Activated T-helper 1 cell treated with anti-CD3 and anti-CD28 coated beads, Interleukin-2, amount 50 U/mL, for 16 hours (primary cell): ENCODE measurements at places on chromosomes 1 and 21.

DNA sequence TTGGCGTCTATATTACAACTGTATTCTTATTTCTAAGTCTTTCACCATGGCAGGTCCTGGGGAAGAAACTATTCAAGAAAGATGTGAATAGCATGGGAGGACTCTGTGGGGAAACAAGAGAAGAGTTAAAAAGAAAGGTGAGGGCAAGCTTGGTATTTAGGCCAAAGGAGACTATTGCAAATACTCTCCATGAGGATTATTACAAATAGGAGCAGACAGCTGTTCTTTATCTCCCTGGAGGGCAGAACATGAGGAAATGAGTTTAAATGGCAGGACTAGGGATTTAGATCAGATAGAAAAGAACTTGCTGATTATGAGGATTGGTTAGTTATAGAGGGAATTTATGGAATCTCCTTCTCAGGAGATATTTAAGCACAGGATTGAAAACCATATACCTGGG is 186.8 kb downstream of the CDC7 start:
- no peak for DNase-seq

DNA sequence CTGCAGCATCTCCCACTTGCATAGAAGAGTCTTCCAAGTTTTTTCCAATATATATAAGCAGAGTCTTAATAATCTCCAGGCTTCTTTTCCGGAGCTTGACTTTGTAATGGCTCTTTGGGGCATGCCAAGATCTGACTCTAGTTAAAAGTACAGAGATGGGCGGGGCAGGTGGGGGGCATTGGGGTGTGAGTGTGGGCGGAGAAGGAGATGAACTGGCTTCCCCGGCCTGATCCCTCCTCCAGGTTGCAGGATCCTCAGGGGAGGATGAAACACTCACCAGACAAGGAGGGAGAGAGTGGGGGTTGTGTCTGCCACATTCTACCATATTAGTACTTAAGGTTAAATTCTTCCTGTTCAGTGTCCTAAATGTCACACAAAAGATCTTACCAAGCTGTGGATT is 23.0 kb downstream of the S100A10 start:
- DNase-seq: no peak

DNA sequence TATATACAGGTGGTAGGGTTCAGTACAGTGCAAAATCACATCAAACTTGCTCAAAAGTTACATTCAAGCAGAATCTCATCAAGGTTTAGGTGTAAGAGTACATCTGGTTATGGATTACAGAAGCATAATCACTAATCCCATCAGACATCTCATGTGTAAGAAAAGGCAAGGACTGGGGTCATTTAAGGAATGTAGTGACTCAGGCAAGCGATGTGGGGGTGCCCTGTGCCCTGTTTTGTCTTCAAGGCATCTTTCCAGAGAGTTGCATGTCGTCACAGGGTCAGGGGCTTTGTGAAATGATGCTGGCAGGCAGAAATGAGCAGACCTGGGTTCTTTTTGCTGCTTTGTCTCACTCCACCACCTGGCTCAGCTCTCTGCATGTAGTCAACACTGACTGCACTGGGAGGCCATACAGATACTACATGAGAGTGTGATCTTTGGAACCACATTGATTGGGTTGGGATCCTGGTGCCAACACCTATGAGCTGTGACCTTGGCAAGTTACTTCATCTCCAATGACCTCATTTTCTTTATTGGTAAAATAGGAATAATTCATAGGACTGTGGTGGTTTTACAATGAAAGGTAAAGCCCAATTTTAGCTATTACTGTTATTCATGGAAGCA is 8.2 kb upstream of the HHIPL2 start:
- DNase-seq: no peak

DNA sequence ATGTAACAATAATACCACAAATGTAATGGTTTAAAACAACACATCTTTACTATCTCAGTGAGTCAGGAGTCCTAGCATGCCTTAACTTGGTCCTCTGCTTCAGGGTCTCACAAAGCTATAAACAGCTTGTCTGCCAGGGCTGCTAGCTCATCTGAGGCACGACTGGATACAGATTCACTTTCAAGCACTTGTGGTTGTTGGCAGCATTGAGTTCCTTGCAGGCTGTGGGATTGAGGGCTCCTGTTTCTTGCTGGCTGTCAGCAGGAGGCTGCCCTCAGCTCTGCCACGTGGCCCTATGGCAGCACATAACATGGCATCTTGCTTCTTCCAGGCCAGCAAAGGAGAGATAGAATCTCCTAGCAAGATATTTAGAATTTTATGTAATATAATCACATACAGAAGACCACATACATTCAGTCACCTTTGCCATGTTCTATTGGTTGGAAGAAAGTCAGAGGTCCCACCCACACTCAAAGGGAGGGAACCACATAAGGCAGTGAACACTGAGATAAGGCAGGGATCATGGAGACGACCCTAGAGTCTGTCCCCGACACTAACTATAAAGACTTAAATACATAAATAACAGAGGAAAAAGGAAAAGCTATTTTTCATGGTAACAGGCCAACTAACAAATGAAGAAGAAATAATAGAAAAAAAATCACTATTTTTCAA is 18.9 kb upstream of the IPP start:
- DNase-seq: no peak

GRCh38 chr21:42258150-42258884 is 39.4 kb downstream of the ABCG1 start:
- peak; percentile 67 for DNase-seq
